ENCODE measurements at places on chromosomes 13 and 19. TPM values are rescaled to one million over a fixed set of nuclear protein-coding genes. Genes with fewer than 3 reads are reported as not detected.
A peak's percentile ranks its signal among the peaks of the same experiment; 100 is the strongest.

- no peak for DNase-seq
Observed at GRCh38 chr19:22526661-22527272, 104.6 kb upstream of the ZNF98 start.

DNA sequence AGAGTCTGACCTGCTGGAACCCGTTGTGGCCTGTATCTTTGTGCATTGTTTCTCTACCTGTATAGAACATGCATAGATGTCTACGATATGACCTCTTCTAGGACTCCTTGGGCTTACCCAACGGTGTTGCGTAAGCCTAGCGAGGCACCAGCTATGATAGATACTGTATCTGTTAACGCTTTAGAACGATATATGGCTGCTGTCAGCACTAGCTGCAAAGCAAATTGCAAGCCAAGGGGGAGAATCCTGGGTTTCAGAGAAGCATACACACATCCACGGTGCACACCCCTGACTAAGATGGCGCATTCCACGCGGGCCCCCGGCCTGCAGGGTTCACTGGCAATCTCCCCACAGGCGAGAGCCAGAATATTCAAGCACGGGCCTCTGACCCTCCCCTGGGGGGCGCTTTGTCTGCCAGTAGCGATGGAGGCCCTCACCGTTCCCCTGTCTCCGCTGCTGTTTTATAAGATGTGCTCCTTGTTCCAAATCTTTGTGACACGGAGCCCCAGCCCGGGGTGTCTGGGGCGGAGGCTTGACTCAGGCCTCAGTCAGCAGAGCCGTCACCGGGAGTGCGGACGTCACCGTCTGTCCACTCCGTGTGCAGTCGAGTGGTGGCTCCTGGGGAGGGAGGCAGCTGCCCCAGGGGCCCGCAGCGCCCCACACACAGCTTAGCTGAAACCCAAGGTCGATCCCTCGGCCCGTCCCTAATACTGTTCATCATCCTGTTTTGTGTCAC is 12.9 kb upstream of the RPS15 start:
- DNase-seq: no peak

DNA sequence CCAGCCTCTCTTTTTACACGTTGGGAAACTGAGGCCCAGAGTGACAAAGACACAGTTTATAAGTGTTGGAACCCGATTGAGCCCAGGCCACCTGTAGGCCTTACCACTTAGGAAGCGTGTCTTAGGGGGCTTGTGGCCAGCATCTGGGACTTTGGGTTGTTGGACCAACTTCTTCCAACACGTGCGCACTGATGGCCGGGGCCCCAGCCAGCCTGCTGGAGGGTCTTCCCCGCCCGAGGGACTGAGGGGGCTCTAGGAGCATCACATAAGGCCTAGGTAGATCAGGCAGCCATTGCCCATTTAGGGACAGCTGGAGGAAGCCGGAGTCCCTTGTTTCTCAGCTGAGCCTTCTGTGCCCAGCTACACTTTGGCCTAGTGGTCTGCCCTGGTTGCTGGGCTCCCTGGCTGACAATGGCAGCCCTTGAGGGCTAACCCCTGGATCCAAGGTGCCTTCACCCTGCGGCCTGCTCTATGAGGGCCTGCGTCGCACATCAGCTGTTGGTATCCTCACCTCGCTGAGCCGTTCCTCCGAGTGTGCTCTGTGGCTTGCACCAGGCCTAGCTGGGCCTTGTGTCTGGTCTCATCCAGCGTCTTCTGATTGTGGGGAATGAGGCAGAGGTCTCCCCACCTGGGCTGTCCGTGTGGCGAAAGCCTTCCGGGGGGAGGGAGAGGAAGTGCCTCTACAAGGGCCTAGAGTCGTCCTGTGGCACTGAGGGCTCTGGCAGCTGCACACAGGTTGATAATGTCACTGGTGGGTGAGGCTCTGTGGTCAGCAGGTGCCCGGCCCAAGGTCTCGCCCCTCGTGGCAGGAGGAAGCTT is 1.2 kb downstream of the RAB11B start:
- DNase-seq: no peak

DNA sequence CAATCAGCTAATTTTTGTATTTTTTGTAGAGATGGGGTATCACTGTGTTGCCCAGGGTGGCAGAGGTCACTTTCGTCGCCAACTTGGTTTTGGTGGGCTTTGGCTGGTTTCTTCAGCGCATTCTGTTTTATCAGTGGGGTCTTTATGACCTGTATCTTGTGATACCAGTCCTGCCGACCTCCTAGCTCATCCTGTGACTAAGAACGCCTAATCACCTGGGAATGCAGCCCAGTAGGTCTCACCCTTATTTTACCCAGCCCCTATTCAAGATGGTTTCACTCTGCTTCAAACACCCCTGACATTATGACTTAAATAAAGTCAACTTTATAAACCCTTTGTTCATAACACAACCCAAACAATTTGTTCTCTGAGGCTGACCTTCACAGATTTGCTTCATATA is 3.0 kb upstream of the ZNF878 start:
- DNase-seq: no peak

GRCh38 chr13:101763191-101763590 is 310.7 kb downstream of the ITGBL1 start:
- DNase-seq: no peak

DNA sequence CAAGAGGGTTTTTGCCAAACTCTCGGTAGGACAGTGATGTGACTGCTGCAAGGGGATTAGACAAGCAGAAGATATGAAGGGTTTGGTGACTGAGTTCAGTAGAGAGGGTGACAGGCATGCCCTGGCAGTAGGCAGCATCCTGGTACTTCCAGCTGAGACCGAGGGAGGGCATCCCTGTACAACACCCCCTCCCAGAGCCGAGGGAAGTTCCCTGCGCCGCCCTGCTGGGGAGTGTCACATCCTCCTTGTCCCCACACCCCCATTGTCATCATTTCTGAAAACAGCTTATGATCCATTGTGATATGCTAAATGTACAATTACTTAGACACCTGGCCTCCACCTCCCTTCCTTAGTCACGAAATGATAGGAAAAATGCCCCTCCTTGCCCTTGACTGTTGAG is 14.6 kb downstream of the ZNF544 start:
- no peak for DNase-seq

DNA sequence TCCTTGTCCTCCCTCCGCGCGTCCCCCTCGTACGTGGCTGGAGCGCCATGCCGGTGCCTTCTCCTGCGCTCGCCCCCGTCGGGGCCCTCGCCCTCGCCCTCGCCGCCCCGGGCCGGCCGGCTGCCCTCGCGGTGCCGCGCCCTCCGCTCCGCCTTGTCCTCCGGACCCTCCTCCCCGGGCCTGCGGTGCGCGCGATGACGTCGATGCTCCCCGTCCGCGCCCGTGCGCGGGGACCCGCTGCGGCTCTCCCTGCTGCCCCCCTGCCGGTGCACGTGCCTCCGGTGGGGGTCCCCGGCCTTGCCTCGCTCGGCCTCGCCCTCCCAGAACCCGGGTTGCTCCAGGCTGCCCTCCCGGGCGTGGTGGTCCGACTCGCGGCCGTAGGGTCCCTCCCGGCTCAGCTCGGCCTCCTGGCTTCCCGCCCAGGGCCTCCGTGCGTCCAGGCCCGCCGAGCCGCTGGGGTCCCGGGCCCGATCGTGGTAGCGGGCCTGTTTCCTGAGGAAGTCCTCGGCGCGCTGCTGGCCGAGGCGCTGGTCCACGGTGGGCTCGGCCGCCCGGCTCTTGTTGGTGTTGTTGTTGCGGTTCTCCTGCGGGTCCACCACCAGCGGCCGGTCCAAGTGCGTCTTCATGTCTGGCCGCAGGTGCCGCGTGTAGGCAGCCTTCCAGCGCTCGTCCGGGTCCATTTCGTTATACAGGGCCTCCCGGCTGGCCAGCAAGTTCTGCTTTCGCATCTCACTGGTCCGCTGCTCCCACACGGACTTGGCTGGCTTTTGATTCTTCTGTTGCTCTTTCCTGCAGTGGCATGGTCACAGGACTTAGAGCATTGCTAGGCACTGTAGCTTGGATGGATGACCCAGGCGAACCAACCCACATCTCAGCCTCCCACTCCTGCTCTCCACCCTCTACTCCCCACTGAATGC is 148.6 kb downstream of the IER2 start:
- DNase-seq: no peak

DNA sequence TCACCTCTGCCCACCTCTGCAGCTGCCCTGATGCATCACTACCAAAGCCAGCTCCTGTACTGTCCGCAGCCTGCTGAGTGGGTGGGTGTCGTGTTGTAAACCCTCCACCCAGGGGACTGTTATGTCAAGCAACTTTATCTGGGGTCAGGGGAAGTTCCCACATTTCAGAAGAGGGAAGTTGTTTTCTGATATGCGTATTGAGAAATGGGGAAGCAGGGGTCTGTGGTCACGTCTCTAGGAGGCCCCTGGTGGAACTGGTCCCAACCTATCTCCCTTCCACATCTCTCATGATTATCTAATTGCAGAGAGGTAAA is 31.2 kb downstream of the CLEC17A start:
- DNase-seq: no peak

DNA sequence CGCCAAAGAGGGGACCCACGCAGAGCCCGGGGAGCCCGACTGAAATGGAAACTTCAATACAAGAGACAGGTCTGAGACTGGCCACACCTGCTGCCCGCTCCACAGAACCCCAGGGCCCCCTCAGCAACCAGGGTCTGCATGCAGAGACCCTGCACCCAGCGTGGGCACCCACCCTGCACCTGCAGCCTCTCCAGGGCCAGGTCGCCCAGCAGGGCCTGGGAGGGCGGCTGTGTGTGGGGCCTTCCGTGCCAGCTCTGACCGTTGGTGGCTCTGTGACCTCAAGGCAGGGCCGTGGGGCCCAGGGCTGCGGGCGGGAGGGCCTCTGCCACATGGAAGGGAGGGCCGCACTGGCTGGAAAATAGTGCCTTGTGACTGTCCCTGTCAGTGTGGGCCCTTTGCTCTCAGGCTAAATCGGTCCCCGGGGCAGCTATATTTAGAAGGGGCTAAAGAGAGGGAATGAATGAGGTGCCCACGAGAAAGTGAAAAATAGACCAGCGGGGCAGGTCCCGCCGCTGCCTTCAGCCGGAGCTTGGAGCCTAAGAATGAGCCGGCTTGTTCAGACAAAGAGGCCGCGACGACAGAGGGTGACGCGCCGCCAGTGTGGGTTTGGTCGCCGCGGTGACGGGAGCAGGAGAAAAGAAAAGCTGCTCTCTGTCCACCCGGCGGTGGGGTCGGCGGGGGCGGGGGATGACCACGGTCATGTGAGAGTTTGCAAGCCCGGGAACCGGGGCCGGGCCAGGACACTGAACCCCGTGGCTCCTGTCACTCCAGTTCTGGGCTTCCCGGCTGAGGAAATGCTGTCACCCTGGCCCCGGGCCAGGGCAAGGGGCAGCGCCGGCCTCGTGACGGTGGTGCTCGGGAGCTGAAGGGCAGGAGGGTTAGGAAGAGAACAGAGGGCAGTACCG is 70.5 kb downstream of the GADD45B start:
- peak; percentile 77 for DNase-seq

- DNase-seq: no peak
Observed at GRCh38 chr13:49527123-49527522, 31.4 kb downstream of the PHF11 start.

- DNase-seq: no peak
Observed at GRCh38 chr13:46600943-46601311, 48.0 kb downstream of the LRCH1 start.

- DNase-seq: no peak
Observed at GRCh38 chr19:39474139-39474620, 6.5 kb upstream of the TIMM50 start.

- no peak for DNase-seq
Observed at GRCh38 chr19:44552324-44552723, 22.8 kb upstream of the CEACAM20 start.

- DNase-seq: no peak
Observed at GRCh38 chr13:73339086-73339485, 280.3 kb downstream of the KLF5 start.

- no peak for DNase-seq
Observed at GRCh38 chr13:73198991-73199411, 140.2 kb downstream of the KLF5 start.

DNA sequence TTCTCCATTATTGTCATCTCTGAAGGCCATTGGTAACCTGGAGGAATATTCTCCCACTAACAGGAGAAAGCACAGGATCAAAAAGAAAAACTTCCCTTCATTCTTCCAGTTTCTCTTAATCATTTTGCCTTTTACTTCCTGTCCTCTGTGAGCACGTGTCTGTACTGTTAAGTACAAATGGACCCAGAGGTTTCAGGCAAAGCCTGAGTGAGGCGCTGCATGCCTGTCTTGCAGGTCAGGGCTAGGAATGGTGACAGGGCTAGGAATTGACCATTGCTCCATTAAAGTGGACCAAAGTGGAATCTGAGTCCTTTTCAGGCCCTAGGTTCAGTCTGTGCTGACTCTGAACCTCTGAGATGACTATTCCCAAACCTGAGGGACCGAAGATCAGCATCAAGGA is 326.7 kb downstream of the SHISA2 start:
- DNase-seq: no peak

DNA sequence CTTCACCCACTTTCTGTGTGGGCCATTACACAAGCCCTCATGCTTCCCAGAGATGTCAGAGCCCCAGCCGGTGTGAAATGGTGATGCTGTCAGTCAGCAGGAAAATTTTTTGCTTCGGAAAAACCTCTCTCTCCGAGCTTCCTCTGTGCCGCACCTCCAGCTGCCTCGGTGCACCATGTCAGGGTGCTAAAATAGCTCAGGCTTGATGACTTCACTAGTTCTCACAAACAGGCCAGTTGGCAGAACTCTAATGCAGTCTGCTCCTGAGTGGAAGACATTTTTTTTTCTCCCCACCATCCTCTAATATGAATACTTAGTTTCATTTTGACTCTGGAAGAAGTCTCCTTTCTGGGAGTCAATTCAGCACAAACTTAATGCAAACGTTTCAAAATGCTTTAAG is 71.3 kb downstream of the KLF12 start:
- DNase-seq: no peak

DNA sequence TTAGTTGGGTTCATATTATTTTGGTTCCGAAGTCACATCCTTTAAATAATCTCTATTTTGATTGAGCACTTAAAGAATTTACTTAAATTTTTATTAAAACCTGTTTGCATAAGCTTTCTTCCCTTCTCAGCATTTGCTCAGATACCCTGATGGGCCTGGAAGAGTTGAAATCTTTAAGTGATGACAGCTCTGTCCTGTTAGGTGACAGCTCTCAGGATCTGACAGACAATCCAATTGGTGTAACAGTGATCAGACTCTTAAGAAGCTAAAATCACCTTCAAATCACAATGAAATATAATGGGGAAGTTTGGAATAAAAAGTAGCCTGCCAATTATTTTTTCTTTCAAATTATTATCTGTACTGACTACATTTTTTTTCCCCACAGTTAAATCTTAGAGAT is 284.4 kb downstream of the LMO7 start:
- DNase-seq: no peak

DNA sequence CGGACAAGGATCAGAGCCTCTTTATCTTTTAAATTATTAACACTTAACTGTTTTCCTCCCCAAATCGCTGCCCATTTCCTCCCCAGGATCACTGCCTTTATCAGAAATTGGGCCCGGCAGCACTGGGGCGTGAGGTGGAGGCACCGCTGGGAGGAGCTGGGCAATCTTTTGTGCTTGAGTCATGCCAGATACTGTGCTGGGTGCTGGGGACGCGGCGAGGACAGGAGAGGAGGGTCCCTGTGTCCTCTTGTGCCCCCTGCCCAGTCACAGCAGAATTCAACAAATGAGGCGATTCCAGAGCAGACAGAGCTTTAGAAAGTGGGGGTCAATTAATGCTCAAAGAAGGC is 347.8 kb downstream of the ZNF536 start:
- no peak for DNase-seq

Gene TMIGD2
- total RNA-seq: 1.2 TPM

Gene TSSK6
- total RNA-seq: 3.4 TPM

Gene ZNF175
- total RNA-seq: 16.0 TPM

Gene SLC10A2
- total RNA-seq: not detected

Gene TSHZ3
- 23.6 TPM for total RNA-seq

Gene ZNF324B
- 8.1 TPM for total RNA-seq

Gene ELAVL3
- not detected for total RNA-seq

Gene A1BG
- 10.7 TPM for total RNA-seq

Gene ZNF665
- total RNA-seq: 11.7 TPM

Data from ureter (tissue), 1 donor.